ENCODE measurements at places on chromosomes 1 and 21. TPM values are rescaled to one million over a fixed set of nuclear protein-coding genes. Genes with fewer than 3 reads are reported as not detected.

The RGS1 gene
- 13.7 TPM for total RNA-seq

- no peak for DNase-seq
These were observed 42.1 kb upstream of the NBPF3 start for GRCh38 chr1:21397813-21398188.

The KCNQ4 gene
- 0.54 TPM for total RNA-seq

The CCDC181 gene
- total RNA-seq, result 0.54 TPM

DNA sequence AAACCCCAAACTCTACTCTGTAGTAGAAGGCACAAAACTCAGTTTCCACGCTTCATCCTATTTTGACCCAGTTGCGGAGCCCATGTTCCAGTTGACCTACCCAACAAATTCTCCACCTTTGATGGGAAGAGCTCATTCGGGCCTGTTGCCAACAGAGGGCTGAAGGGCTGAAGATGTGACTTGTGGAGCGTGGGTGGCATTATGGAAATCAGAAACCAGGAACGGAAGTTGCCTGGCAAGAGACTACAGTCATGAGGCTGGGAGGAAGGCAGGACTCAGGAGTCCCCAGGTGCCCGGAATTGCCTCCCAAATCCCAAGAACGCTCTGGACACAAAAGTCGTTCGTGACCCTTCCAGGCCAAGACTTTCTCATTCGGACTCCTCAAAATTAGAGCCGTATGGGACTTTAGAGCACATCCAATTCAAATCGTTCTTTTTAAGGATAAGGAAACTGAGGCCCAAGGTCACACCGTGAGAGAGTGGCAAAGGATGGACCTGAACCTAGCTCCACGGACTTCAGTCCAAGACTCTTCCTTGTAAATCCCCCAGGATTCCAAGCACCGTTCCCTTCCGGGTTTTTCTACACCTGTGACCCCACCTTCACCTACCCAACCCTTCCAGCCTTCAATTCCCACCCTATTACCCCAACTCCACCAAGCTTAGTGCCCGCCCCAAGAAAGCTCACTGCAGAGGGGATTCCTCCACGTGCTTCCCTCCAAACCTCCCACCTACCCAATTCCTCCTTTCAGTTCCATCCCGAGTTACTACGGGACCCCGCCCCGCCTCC is 739 bp downstream of the SMG5 start:
- no peak for DNase-seq

The RNU1-4 gene
- total RNA-seq, result under 0.01 TPM

DNA sequence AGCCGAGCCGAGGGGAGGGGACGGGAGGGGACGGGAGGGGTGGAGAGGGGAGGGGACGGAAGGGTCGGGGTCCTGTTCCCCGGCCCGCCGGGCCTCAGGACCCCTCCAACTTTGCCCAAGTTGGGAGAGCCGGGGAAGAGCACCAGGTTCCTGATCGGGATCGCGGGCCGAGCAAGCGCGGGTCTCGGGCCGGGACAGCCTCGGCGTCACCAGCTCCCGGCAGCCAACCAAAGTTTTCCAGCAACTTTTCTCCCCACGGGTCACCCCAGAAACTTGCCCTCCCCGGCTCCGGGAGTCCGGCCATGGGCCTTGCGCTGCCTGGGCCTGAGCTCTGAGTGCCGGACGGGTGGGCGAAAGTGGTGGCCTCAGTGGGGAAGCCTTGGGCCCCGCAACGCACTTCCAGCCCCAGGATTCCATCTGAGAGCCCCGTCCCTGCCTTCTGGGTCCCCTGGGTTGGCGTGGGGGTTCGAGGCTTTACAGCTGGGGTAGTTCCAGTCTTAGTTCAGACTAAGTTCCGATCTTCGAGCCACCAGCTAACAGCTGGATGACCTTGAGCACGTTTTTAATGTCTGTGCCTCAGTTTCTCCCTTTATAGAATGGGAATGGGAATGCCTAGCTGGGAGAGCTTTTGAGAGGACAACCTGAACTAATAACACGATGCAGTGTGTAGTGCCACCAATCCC is 458 bp downstream of the ZC3H12A start:
- no peak for DNase-seq

The SLC6A9 gene
- total RNA-seq, result 0.81 TPM

- DNase-seq, result no peak
These were observed 61.0 kb downstream of the ATP5PO start for GRCh38 chr21:33854604-33855003.

DNA sequence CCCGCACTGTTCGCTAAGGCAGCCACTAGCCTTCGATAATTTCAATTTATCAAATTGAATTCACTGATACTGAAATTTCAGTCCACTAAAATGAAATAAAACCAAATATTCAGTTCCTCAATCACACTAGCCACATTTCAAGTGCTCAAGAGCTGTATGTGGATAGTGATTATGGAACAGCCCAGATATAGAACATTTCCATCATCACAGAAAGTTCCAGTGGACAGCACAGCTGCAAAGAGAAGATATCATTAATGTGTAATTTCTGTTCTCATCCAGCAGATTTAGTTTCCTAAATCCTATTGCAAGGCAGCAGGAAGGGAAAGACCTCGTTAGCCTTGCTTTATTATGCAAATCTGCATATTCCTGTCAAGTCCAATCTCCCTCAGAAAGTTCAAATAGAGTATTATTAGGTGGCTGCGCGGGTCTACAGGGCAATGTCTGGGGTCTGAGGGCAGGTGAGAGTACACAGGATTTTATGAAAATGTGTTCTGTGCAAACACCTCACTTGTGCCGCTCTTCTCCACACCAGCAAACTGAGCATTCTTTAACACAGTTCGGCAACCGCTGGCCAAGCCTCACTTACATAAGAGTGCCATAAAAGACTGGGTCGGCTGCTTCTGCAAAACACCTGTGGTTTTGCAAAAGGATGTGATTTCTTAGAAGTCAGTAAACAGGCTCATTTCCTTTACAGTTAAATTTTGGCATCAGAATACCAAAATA is 22.4 kb downstream of the CAPZB start:
- DNase-seq, result no peak

DNA sequence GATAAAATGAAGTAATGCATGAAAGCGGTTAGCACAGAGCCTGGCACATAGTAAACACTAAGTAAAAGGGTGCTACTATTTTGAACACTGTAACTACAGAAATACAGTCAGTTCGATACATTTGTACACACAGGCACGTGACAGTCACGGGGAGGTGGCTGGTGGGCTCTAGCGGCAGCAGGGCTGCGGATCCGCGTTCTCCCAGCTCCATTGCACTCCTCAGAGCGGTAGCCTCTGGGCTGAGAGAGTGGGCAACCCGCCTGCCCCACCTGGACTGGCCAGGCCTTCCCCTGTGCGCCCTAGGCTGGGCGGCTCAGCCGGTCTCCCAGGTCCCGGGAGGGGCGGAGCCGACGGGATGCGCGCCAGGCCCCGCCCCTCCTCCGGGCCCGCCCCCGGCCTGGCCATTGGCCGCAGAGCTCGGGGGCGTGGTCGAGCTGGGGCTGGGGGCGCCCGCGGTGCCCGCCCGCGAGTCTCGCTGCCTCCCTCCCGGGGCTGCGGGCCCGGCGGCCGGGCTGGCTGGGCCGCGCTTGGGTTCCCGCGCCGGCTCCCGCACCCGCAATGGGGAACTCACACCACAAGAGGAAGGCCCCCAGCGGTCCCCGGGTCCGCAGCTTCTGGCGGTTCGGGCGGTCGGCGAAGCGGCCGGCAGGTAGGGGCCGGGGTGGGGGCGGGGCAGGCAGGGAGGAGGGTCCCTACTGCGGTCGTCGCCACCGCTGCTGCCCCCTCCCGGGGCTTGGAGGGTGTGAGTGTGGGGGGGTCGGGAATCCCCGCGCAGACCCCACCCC is 51.2 kb upstream of the SYNC start:
- peak; percentile 54 for DNase-seq

DNA sequence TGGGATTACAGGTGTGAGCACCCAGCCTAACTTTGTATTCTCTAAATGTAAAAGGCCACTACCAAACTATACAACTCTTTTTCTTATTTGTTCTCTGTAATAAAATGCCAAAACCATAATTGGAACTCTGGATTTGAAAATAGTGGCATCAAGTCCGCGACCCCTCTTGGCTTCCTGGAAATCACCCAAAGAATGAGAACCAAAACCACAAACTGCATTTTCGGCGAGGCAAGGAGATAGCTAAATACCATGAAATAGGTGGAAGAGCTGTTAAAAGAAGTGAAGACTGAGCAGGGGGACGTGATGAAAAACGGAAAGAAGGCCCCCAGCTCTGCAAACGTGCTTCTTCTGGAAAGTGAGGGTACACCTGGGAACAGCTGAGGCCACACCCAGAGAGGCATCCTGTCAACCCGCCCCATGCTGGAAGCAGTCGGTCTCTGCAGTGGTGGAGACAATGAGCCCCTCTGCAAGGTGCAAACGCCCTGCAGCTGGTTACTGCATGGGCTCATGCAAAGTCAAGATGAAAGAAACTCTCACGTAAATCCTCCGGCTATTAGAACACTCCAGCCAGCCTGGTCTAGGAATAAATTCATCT is 22.5 kb downstream of the VPS26C start:
- DNase-seq, result no peak

- no peak for DNase-seq
These were observed 563.2 kb upstream of the ADGRL2 start for GRCh38 chr1:81237473-81238089.

The S100A7 gene
- not detected for total RNA-seq

DNA sequence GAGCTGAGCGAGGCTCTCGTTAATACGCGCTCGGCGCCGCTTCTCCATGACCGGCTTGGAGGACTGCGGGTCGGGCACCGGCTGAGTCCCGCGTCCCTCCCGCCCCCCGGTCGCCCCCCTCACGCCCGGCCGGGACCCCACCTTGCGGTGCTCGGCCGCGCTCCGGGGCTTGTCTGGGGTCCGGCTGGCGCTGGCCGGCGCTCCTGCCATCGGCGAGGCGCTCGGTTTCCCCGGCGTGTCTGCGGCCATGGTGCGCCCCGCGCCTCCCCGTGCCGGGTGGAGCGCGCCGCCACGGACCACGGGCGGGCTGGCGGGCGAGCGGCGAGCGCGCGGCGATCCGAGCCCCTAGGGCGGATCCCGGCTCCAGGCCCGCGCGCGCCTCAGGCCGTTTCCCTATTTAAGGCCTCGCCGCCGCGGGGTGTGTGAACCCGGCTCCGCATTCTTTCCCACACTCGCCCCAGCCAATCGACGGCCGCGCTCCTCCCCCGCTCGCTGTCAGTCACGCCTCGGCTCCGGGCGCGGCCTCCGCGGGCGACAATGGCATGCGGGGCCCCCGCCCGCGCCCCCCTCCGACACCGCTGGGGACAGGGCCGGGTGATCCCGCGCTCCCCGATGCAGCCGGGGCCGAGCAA is at the start of gene HES4:
TSS of gene HES4 (minus strand) at position 373 of the 632 bp plus-strand sequence. CDS start at position 249, 124 bp downstream.
- DNase-seq, result peak; percentile 67

DNA sequence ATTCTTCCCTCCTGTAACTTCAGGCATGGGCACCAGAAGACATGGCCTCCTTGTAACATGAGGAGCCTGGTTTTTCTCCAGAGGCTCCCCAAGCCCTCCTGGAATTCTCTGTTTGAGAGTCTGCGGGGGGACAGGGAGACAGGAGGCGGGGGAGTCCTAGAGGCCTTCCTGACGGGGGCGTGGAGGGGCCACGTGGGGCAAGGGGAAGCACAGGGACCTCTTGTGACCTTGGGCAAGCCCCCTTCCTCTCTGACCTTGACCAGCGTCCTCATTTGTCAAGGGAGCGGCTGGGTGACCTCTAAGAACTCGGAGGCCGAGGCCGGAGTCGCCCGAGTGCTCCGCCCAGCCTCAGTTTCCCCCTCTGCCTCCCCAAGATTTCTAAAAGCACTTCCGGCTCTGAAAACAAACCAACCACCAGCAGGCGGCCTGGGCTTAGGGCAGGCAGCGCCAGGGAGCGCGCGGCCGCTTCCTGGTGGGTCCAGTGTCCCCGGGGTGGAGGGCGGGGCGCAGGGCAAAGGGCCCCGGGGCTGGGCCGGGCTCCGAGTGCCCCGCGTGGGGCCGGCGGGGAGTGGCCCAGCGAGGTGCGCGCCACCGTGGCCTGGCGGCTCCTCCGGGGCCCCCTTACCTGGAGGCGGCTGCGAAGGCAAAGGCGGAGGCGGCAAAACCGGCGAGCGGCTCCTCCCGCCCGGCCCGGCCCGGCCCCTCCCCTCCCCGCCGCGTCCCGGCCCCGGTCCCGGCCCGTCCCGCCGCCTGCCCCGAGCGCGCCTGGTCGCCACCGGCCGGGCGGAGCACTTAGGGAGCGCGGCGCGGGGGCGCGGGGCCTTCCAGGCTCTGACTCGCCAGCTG is at the start of gene TMCO4:
TSS of gene TMCO4 (minus strand) at position 687 of the 846 bp plus-strand sequence. CDS start 19,158 bp downstream, outside the sequence.
- peak; percentile 57 for DNase-seq

DNA sequence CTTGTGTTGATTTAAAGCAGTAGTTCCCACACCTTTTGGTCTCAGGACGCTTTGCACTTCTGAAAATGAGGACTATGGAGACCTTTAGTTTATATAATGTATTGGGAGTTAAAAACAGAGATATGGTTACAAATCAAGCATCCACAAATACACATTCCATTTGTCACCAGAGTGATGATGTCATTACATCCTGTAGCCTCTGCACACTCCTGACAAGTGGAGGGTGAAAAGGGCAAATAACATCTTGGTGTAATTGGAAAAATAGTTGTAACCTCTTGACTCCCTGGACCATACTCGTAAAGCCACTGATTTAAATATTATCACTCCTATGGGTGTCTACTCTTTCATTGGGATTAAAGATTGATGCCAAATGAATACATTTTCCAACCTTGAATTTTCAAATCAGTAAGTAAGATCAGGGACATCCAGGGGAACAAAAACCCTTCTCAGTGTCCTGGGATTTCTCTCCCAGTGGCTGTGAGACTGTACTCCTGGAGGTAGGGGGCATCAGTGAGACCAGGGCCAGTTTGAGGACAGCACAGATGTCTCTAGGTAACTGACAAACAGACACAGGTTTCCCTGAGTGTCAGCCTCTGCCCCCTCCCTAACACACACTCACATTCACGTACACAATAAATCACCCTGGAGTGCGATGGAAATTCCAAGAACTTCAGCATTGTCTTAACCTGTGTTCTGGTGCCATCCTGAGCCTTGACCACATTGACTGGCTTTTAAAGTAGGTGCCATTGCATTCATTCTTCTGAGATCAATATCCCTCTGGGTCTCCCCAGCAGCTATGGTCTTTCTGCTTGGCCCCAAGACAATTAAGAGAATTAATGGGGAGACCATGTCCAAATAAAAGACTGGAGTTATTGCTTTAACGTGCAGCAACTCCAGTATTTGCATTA is 63.0 kb downstream of the NR5A2 start:
- no peak for DNase-seq

DNA sequence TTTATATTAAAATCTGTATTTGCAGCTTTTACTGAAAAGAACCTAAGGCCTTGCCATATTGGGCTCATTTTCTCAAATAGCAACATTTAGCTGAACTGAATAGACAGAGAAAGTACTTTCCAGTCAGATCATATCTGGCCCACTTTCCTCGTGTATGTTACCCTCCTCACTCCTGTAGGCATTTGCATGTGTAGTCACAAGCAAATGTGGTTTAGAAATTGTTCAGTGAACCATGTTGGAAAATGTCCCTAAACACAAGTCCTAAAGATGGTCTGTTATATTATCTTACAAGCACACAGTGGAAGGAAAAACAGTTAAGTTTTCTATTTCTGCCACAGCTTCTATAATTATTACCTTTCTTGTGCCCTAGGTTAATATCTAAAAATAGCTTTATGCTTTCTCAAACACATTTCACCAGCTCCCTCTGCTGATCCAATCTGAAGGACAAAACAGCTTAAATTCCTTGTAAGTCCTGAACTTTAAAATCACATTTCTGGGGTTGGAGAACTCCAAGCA is 606 bp upstream of the FMO4 start:
- DNase-seq, result no peak

GRCh38 chr1:201648907-201649721 is 110.2 kb downstream of the NAV1 start:
- no peak for DNase-seq

The S1PR1 gene
- total RNA-seq, result 9.4 TPM

- DNase-seq, result peak; percentile 84
These were observed 14.1 kb downstream of the CNR2 start for GRCh38 chr1:23899070-23899469.

Data from hematopoietic multipotent progenitor cell (in vitro differentiated cells).